ENCODE measurements at places on chromosomes 13 and 19.
A peak's percentile ranks its signal among the peaks of the same experiment; 100 is the strongest.

DNA sequence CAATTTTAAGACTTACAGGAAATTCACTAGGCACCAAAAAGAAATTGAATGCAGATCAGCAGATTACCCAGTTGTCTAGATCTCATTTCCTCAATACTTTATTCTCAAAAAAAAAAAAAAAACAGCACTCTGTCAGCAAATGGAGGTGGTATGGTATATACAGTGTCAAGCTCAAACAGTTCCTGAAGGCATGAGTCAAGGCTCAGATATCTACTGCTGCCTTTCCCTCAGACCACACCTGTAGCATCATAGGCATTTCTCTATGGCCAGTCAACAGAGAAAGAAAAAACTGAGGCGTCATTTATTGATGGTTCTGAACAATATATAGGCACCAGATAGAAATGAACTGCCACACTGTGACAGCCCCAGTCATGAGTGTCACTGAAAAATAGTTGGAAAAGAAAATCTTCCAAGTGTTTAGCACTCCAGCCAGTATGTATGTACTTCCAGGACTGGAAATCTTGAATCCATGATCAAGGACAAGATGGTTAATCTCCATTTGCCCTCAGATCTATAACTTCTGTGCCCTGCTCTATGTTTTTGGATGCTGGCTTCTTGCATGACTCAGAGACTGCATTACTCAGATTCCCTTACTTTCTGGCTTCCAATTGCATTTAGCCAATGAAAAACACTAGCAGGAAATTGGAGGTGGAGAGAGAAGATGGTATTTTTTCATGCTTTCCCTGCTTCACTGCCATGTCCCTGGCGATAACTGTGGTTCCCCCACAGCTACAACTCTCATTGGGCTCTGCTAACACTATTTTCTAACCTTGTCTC lies 8.4 kb upstream of the COG3 start:
- DNase-seq = no peak

GRCh38 chr19:56671613-56671994 lies at the start of gene ZNF835:
ZNF835 (minus strand) TSS chr19:56671757; CDS start chr19:56665198, 6,559 bp downstream.
- DNase-seq = peak; percentile 31

DNA sequence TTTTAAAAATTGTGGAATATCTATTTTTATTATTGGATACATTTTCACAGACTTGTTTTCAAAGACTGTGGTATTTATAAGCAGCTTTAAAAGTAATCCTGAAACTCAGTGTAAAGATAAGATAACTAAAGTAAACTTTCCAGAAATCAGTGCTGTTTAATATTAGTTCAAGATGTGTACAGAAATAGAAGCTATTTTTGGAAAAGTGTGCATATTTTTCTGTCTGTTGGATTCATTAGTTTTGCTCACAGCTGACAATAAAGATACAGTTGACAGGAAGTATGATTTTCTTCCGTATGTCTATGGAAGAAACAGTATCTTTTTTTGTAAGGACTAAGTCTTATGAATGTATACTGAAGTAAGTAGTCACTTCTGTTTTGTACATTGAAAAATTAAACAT lies 85.9 kb downstream of the GJA3 start:
- DNase-seq = no peak

DNA sequence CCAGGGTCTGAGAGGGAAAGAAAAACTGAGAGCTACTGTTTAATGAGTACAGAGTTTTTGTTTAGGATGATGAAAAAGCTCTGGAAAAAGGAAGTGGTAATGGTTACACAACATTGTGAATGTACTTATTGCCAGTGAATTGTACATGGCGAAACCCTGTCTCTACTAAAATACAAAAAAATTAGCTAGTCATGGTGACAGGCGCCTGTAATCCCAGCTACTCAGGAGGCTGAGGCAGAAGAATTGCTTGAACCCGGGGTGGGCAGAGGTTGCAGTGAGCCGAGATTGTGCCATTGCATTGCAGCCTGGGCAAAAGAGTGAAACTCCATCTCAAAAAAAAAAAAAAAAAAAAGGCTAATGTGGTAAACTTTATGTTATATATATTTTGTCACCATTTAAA lies 96.3 kb downstream of the VWA8 start:
- DNase-seq = no peak

- no peak for DNase-seq
These were observed 104.9 kb downstream of the HSPH1 start for GRCh38 chr13:31056644-31057271.
